ENCODE measurements at places on chromosomes 4 and X. TPM values are rescaled to one million over a fixed set of nuclear protein-coding genes. Genes with fewer than 3 reads are reported as not detected.

The SYTL4 gene
- 0.86 TPM for total RNA-seq

The NAT8L gene
- 11.4 TPM for total RNA-seq

The TCEANC gene
- 2.3 TPM for total RNA-seq

The MRPS18C gene
- total RNA-seq: 35.3 TPM

The TIGD4 gene
- 0.85 TPM for total RNA-seq

DNA sequence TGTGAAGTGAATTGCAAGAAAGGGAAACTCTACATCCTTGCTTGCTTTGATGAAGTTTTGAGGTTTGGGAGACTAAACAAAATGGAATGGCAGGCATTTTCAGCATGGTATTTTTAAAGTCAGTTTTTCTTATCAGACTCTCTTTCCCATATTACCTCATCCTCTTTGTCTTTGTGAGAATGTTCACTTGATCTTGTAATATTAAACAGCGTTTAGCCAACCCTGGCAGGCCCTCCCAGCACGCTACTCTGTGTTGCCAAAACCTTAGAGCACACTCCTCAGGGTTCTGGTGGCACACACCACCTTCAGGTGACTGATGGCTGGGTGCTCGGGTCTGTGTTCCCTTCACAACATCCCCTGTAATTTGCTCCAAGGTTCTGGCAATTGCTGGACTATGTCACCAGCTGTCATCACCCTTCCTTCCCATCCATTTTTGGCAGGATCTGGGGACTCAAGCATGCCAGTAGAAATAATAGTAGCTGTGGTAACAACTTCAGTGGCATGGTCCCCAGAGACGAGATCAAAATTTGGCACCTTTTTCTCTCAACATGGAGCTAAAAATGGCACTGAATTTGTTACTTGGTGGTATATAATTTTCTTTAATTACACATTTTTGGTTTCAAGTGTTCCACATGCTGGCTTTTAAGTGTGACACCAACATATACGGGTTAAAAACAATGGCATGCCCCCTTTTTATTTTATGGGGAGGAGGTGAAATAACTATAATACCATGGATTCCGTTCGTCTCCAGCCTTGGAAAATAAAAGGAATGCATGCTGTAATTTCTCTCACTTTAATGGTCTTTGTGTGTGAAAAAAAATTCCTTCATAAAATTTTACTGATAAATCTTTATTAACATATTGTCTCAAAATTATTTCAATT, 273.1 kb downstream of the DCTD start:
- DNase-seq: peak; percentile 49

DNA sequence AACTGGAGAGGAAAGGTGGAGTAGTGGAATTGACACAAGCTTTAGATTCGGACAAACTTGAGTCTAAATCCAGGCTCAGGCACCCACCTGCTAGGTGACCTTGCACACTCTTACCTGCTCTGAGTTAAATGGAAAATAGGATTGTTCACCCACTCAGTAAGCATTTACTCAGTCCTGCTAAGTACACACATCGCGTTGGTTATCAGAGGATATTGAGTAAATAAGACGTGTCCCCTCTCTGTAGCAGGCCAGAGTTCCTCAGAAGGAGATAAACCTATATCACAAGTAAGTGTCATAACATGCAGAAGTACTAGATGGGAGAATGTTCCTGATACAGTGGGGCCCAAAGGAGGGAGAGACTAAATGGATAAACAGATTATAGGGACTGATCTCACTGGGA, 117.7 kb downstream of the SMIM20 start:
- no peak for DNase-seq

GRCh38 chr4:2295900-2296442, 34.1 kb upstream of the MXD4 start:
- DNase-seq: no peak

DNA sequence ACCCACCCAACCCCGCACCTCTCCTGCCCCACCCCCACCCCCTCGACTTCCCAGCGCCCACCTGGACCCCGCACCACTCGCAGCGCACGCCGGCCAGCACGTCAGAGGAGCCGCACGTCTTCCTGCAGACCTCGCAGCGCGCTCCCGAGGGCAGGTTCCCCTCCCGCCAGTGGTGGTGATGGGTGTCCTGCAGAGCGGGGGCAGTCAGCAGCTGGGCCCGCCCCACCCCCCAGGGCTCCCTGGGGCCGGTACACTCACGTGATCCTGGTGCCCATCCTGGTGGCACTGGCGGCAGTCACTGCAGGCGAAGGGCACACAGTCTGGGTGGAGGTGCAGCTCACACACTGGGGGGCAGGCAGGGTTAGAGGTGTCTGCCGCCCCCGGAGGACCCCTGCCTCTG, 5.1 kb downstream of the DGKQ start:
- no peak for DNase-seq

DNA sequence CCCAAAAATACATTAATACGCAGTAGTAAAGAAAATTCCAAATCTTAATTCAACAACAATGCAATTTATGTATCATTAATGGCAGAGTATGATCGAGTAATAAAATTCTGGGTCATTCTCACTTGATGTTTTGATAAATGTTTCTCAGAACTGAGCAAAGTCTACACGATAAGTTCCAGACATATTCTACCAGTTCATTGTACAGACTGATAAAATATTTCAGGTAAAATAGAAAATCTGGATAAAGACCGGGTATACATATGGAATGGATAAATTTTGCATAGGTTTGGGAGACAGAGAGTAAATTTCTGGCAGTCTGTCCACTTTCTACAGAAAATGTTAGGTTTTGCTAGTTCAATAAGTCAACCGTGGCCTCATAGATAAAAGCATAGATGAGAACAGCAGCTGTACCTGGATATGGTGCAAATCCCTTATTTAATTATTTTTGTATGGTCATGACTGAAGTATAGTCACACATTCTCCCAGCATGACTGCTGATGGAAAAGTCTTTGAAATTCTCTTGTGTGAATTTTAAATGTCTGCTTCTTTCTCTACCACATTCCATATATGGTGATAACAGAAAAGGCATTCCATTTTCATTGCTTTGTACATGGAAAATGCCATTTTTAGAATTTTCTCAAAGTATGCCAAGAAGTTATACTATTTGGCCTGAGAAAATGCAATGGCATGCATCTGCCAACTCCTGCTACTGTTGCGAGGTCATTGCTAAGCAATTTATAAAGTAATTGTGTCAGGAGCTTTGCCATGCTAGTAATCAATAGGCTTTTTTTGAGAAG, 301.9 kb upstream of the ARSJ start:
- DNase-seq: no peak

DNA sequence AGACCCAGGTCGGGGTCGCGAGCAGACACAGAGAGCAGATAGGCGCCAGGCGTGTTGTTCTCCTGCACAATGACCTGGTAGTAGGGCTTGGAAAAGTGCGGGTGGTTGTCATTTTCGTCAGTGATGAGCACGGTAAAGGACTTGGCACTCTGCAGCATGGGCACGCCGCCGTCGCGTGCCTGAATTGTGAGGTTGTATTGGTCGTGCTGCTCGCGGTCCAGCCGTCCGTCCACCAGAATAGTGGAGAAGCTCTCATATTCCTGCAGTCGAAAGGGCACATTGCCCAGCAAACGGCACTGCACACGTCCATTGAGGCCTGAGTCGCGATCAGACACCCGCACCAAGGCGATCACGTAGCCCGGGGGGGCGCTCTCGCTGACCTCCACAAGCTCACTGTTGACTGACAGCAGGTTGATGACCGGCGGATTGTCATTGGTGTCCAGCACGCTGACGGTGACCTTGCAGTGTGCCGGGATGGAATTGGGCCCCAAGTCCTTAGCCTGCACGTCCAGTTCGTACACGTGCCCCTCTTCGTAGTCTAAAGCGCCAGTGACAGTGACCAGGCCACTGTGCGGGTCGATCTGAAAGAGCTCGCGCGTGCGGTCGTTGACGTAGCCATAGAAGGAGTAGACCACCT, 2.8 kb downstream of the PCDH19 start:
- DNase-seq: no peak

DNA sequence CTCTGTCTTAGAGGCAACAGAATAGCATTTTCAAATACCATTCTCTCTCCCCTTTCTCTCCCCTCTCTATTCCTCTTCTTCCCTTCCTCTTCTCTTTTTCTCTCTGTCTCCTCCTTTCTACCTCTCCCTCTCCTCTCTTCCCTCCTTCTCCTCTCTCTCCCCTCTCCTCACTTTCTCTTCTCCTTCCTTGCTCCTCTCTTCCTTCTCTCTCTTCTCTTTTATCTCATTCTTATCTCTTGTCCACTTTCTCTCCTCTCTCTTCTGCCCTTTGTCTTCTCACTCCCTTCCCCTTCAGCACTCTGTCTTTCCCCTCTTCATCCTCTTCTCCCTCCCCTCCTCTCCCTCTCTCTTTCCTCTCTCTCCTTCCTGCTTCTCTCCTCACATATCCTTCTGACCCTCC, 2265.8 kb upstream of the TENM3 start:
- no peak for DNase-seq

GRCh38 chrX:133668225-133668931, 253.1 kb upstream of the GPC4 start:
- no peak for DNase-seq

- peak; percentile 48 for DNase-seq
These were observed 13.9 kb downstream of the FNIP2 start for GRCh38 chr4:158782551-158783360.

DNA sequence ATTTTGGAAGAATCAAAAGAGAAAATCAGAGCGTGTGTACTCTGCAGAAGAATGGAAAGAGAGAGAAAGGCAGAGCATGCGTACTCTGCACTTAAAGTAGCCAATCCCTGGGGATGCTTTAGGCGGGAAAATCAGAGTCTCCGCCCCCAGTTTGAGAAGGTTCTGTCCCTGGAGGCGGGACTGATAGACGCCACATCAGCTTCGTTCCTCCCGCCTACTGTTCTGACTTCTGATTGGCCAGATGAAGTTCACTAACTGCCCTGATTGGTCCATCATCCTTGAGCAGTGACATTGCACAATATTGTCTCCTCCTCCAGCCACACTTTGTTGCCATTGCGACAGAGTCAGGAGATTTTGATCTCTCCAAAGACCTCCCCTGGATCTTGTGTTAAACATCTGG, 23.8 kb downstream of the SSX1 start:
- DNase-seq: no peak

- no peak for DNase-seq
These were observed 22.7 kb upstream of the HPGDS start for GRCh38 chr4:94365304-94365703.

GRCh38 chr4:184836613-184837012, 10.8 kb upstream of the ACSL1 start:
- DNase-seq: no peak
